ENCODE measurements at places on chromosomes 2 and 18. TPM values are rescaled to one million over a fixed set of nuclear protein-coding genes. Genes with fewer than 3 reads are reported as not detected.

The DYSF gene
- total RNA-seq, result 80.2 TPM

The RESP18 gene
- total RNA-seq, result not detected

GRCh38 chr2:9547262-9547991 is 8.2 kb downstream of the ADAM17 start:
- no peak overlapping the region for H3K4me3 ChIP-seq
- peaks cover 7% of the 10 kb centered on the region for H3K36me3 ChIP-seq
- peaks cover 50% of the 10 kb centered on the region for H3K4me1 ChIP-seq
- H3K27me3 ChIP-seq, result no peaks in the 10 kb centered on the region

- H3K4me3 ChIP-seq, result no peak overlapping the region
- H3K27ac ChIP-seq, result no peak overlapping the region
- H3K36me3 ChIP-seq, result no peaks in the 10 kb centered on the region
- no peak for DNase-seq
- no peaks in the 10 kb centered on the region for H3K4me1 ChIP-seq
Observed at GRCh38 chr2:68590702-68591101, 52.7 kb upstream of the PROKR1 start.

- no peak overlapping the region for H3K4me3 ChIP-seq
- no peak for DNase-seq
- no peaks in the 10 kb centered on the region for H3K27me3 ChIP-seq
- no peaks in the 10 kb centered on the region for H3K4me1 ChIP-seq
- H3K27ac ChIP-seq, result no peak overlapping the region
Observed at GRCh38 chr2:75261923-75262322, 62.6 kb upstream of the TACR1 start.

- no peak overlapping the region for H3K4me3 ChIP-seq
- H3K36me3 ChIP-seq, result no peaks in the 10 kb centered on the region
- H3K4me1 ChIP-seq, result no peaks in the 10 kb centered on the region
- DNase-seq, result no peak
- no peak overlapping the region for H3K27ac ChIP-seq
- peaks cover 9% of the 10 kb centered on the region for H3K27me3 ChIP-seq
Observed at GRCh38 chr18:74063557-74063956, 84.1 kb downstream of the FBXO15 start.

DNA sequence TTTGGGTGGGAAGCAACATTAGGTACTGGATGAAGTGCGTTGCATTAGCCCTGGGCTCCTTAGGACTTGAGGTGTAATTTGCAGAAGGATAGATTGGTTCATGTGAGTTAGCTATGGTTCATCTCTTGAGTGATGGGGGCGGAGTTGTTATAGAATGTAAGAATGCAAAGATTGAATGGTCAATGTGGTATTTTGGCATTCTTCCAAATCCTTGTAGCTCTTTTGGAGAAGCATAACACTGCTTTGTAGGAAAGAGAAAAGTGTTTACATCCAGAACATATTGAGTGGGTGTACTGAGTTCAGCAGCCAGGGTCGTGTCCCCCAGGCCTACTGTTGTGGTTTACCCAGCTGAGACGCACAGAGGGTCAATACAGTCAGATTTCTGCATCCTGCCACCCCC is 173.5 kb downstream of the FMNL2 start:
- H3K27ac ChIP-seq, result no peak overlapping the region
- no peak overlapping the region for H3K4me3 ChIP-seq
- H3K27me3 ChIP-seq, result no peaks in the 10 kb centered on the region
- H3K4me1 ChIP-seq, result peaks cover 2% of the 10 kb centered on the region
- DNase-seq, result no peak

GRCh38 chr2:129167456-129167855 is 812.0 kb upstream of the RAB6C start:
- H3K27ac ChIP-seq, result no peak overlapping the region
- H3K27me3 ChIP-seq, result no peaks in the 10 kb centered on the region
- H3K4me3 ChIP-seq, result no peak overlapping the region
- no peak for DNase-seq
- no peaks in the 10 kb centered on the region for H3K4me1 ChIP-seq

DNA sequence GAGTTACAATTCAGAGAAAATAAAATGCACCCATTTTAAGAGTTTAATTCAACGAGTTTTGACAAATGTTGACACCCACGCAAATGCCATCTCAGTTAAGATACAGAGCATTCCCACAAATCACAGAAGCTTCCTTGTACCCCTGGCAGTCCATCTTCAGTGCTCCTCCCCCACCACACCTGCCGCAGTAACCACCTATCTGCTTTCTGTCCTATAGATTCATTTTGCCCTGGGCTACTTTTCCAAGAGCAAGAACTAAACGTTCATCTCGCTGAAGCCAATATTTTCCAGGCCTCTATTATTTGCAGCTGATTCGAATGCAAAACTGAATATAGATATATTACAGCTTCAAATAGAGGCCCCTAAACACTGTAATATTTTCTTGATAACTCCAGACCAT is 13.4 kb upstream of the HPCAL1 start:
- H3K4me3 ChIP-seq, result no peak overlapping the region
- H3K27me3 ChIP-seq, result no peaks in the 10 kb centered on the region
- H3K27ac ChIP-seq, result no peak overlapping the region
- H3K36me3 ChIP-seq, result no peaks in the 10 kb centered on the region
- peaks cover 24% of the 10 kb centered on the region for H3K4me1 ChIP-seq
- no peak for DNase-seq

- no peaks in the 10 kb centered on the region for H3K36me3 ChIP-seq
- H3K4me1 ChIP-seq, result no peaks in the 10 kb centered on the region
- H3K27ac ChIP-seq, result no peak overlapping the region
- H3K27me3 ChIP-seq, result no peaks in the 10 kb centered on the region
Observed at GRCh38 chr18:60981682-60982328, 351.4 kb upstream of the CDH20 start.

DNA sequence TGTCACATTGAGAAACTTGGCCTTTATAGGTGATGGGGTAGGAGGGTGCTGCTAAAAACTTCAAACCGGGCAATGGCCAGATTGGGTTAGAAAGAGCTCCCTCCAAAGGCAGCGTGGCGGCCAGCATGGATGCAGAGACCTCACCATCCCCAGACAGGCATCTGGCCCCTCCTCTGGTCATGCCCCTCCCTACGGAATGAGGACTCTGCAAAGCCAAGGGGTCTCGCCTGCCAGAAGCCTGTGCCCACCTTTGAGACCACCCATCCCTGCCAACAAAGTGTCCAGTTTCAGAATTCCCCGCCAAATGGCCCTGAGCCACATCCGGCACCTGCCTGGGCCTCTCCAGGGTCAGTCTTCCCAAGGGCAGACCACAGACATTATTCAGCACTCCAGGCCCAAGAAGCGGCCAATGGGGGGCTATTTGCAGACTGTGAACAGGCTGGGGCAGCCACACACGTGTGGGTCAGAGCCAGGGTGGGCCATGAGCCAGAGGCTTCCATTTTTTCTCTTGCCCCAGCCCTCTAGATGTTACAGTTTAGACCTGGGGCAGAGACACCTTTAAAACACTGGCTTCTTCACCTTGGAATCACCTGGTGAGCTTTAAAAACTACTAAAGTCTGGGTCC is 4.2 kb upstream of the ATP6V1B1 start:
- no peaks in the 10 kb centered on the region for H3K36me3 ChIP-seq
- DNase-seq, result no peak
- H3K27ac ChIP-seq, result no peak overlapping the region
- H3K27me3 ChIP-seq, result no peaks in the 10 kb centered on the region
- H3K4me1 ChIP-seq, result no peaks in the 10 kb centered on the region
- no peak overlapping the region for H3K4me3 ChIP-seq
